ENCODE measurements at places on chromosomes 4 and X. TPM values are rescaled to one million over a fixed set of nuclear protein-coding genes. Genes with fewer than 3 reads are reported as not detected.

The TKTL1 gene
- total RNA-seq, result not detected

The CENPI gene
- 13.2 TPM for total RNA-seq

The SPANXC gene
- total RNA-seq, result not detected

The ABLIM2 gene
- total RNA-seq, result 7.5 TPM

The MYL5 gene
- 22.6 TPM for total RNA-seq

The CDX4 gene
- not detected for total RNA-seq

The ADAMTS3 gene
- 1.2 TPM for total RNA-seq

The NLRP2B gene
- not detected for total RNA-seq

The SHISA3 gene
- 0.40 TPM for total RNA-seq

The MSX1 gene
- total RNA-seq, result 5.0 TPM

The ATP10D gene
- total RNA-seq, result 35.2 TPM

The REPS2 gene
- 2.6 TPM for total RNA-seq
